Omental fat pad (tissue), 4 donors: ENCODE measurements at places on chromosomes 5 and 9. TPM values are rescaled to one million over a fixed set of nuclear protein-coding genes. Genes with fewer than 3 reads are reported as not detected.

RMND5B gene
- total RNA-seq = 23.3 TPM

PFN3 gene
- total RNA-seq = not detected

PLAC8L1 gene
- total RNA-seq = not detected

- no peak for DNase-seq
These were observed 914 bp upstream of the CD72 start for GRCh38 chr9:35618854-35619799.
